Chondrocyte (in vitro differentiated cells): ENCODE measurements at places on chromosomes 2 and 18.

- DNase-seq, result no peak
Measured at GRCh38 chr2:182393270-182393760, 33.5 kb downstream of the PDE1A start.

DNA sequence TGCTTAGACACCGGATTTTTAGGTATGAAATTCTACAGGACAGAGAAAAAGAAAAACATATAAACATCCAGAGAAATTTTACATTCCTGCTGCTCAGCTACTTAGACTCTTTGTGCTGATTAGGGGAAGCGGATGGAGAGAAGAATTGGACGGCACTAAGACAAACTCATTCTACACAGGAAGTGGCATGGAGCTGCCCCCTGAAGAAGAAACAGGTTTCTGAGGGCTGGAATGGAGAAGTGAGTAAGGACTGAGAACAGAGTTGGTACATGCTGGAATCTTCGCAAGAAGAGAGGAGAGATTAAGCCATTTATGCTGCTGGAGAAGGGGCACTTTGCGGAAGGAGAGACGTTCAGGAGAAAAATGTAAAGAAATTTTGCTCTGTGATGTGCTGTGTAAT lies 253.0 kb upstream of the ERBB4 start:
- no peak for DNase-seq

DNA sequence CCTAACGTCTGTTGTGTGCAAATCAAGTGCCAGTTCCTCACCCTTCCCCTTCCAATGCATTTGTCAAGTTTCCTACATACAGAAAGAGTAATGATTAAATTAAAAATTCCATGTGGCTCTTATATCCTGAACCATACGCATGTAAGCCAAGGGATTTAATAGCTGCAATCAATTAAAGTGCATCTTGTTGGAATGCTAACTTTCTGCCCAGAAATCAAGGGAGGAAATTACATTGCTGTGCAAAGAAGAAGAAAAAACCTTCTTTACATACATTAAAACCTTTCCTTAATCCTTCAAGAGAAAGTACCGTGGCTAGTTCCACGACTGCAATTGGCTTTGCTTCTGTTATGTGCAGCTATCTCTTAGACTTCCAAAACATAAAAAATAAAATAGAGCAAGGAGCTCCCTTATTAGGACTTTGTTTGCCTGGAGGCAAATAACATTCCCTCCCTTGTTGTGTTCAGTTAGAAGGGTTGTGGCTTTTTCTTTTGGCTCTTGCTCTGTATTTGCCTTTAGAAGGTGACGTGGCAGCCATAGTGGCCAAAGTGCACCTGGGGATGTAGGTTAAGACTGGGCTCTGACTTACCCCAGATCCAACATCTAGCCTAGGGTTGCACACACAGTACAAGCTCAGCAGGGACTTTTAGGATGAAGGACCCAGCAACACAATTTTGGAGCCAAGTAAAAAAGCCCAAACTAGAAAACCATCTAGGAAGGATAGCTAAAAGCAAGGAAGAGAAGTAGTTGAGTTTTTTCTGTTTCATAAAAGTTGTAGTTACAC lies 158.3 kb downstream of the ANTXR1 start:
- no peak for DNase-seq

- DNase-seq, result no peak
Measured at GRCh38 chr2:191691016-191691735, 13.2 kb downstream of the NABP1 start.

DNA sequence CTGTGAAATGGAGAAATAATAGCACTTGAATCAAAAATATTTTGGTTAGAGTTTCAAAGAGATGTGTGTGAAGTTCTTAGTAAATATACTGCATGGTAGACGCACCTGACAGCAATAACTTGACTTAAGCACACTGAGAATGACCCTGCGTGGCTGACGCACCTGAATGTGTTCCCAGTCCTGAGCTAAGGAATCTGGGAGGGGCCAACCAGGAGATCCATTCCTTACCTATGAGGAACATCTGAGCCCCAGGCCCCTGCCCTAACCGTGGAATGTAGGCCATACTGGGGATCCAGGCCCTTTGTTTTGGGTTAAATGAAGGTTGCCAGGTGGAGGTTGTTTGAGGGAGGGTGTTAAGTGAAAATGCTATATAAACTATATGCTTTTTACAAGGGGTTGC lies 284.4 kb downstream of the RBM43 start:
- DNase-seq, result no peak

DNA sequence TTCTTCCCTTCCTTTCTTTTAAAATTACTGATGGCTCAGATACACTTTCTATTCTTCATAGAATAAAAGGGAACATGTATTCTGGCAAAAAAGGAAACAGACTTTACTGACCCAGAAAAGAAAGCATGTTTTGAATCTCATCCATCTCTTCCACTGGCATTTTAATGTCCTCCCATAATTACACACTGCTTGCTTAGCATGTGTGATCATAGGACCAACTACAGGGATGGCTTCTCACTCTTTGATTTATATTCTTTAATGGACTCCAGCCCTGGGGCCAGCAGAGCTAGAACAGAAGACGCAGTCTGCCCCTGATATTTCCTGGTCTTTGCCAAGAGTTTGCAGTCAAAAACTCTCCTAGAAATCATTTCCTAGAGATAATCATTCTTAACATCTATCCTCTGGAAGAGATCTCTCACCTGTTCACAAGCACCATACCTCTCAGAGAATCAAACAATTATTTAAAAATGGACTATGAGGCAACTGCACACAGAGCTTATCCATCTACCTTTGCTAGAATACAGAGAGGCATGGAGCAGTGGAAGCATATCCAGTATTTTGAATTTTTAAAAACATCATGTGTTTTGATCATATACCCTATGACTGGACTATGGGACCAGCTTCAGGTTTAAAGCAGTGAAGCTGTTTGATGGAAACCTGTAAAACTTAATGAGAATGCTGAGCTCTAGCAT lies 429.1 kb downstream of the NRXN1 start:
- DNase-seq, result no peak
